ENCODE measurements at places on chromosomes 3 and 15.

- no peak for DNase-seq
Measured at GRCh38 chr3:76827701-76828226, 212.1 kb upstream of the ROBO2 start.

DNA sequence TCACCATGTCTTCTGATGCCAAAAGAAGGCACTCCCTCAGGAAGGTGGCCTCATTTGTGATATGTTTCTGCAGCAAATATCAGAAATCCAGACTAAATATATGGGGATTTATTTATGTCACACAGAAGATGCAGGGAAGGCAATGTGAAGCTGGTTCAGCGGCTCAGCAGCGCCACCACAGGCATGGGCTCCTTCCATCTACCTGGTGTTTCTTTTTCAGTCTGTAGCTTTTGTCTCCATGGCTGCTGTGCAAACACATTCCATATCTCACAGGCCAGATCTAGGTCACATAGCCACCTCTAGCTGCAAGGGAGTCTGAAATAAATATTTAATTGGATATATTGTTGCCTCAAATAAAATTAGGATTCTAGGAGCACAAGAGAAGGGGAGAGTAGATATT, 502.1 kb upstream of the IL12A start:
- DNase-seq = no peak

DNA sequence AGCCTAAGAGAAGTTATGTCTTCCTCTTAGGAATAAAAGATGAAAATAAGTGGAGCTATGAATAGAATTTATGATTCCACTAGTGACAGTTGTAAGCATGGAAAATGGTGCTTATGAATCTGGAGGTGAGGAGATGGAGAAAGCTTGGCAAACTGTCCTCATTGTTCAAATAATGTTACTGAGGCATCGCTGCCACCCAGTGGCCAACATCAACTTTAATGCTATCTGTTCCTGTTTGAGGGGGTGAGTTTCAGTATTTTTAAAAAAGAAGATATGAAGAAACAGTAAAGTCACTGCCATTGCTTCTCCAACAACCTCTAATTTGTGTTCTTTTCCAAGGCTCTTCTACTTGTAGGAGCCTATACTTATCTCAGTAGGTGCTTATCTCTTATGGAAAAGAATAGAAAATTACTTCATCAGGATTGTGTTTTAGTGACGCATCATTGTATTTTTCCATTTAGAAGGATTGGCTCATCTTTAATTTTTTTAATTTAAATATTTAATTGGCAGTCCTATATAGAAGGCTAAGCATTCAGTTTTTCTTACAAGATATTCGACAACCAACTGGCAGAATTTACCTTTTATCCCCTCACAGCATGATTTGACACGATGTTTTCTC, 260.4 kb upstream of the P2RY1 start:
- DNase-seq = no peak

- no peak for DNase-seq
Measured at GRCh38 chr3:134294302-134295280, 43.9 kb upstream of the RYK start.

DNA sequence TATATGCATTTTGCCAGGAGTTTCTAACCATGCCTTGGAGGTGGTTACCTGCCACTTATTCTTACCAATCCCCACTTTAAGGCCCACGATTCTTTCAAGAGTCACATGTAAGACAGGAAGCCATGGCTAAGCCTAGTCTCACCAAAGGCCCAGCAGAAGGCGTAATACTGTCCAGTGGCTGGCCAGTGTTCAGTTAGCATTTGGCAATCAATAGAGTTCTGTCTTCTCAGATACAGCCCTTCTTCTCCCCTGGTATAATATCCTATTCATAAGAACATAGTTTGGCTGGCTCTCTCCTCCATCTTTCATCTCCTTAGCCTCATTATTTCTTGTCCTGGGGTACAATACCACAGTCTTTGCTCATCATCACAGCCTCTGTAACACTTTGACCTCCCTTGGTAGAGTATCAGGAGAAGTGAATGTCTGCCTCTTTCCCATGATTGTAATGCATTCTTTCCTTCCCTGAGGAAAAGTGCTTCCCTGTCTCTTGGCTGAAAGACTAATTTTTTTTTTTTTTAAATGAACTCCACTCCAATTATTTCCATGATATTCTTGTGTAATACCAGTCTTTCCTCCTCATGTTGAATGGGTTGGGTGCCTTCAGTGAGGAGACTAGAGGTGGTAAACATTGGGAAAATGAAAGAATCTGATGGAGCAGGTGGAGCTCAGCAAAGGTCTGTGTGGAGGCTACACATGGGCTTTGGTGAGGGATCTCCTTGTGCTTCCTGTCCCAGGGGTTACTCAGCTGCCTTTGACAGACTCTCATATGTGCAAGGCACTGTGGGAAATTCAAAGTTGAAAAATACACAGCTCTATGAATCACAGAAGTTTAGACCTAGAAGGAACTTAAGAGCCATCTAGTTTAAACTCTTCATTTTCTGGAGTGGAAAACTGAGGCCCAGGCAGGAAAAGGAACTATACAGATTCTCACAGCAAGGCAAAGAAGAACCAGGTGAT, 218.2 kb downstream of the P3H2 start:
- DNase-seq = no peak

GRCh38 chr3:197432384-197433127, 123.2 kb downstream of the BDH1 start:
- no peak for DNase-seq

DNA sequence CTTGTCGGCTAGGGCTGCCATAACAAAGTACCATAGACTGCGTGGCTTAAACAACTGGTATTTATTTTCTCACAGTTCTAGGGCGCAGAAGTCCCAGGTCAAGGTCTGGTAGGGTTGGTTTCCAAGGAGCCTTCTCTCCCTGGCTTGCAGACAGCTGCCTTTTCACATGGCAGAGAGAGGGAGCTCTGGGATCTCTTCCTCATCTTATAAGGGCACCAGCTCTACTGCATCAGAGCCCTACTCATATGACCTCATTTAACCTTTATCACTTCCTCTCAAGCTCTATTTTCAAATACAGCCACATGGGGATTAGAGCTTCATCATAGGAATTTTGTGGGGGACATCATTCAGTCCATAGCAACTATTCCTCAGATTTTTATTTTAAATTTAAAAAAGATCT, 17.6 kb upstream of the PAQR9 start:
- no peak for DNase-seq

GRCh38 chr15:89187986-89188514, 33.3 kb downstream of the RLBP1 start:
- DNase-seq = no peak

DNA sequence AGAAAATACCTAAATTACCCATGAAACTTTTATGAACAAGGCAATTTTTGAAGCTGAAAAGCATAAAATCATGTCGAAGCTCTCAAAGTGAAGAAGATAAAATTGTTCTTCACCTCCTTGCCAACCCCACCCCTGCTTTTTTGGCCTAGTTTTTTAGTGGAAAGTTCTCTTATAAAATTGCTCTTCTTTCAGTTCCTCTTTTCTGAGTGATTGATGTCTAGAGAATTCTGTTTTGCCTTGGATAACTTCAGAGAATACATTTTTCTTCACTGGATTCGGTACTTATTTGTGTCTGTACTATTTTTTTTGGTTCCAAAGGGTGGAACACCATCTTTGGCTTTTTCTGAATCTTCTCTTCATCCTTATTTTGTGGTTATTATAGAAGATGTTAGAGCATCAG, 25.0 kb upstream of the PYDC2 start:
- no peak for DNase-seq

- DNase-seq = no peak
Measured at GRCh38 chr15:29311696-29312095, 42.1 kb upstream of the NSMCE3 start.

DNA sequence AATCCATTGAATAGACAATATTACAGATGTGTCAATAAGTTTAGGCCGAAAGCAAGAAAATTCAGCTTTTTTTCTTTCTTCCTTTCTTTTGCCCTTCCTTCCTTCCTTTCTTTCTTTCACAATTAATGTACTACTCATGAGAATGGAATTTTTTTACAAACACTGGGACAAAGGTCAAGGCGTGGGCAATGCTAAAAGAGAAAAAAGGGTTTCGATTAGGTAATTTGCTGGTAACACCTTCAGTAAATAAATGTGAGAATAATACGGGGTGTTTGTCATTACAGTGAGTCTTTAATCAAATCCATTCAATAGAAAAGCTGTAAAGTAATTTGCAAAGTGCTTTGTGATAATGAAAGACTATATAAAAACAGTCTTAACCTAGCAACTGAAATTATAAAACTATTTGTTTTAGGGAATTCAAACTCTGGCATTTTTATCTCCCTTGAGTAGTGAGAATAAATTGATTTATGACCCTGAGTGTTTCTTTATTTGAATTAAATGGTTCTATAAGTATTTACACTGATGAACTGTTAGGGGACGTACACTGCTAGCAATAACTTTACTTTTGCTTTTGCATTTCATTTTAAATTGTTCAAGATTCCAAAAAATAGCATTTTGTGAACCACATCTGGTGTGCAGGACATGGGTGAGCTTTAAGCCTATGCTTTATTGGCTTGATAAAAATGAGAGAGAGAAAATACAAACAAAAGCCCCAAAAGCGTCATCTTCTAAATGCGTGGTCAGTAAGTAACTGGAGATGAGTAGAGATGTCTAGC, 104.2 kb upstream of the THRB start:
- no peak for DNase-seq

DNA sequence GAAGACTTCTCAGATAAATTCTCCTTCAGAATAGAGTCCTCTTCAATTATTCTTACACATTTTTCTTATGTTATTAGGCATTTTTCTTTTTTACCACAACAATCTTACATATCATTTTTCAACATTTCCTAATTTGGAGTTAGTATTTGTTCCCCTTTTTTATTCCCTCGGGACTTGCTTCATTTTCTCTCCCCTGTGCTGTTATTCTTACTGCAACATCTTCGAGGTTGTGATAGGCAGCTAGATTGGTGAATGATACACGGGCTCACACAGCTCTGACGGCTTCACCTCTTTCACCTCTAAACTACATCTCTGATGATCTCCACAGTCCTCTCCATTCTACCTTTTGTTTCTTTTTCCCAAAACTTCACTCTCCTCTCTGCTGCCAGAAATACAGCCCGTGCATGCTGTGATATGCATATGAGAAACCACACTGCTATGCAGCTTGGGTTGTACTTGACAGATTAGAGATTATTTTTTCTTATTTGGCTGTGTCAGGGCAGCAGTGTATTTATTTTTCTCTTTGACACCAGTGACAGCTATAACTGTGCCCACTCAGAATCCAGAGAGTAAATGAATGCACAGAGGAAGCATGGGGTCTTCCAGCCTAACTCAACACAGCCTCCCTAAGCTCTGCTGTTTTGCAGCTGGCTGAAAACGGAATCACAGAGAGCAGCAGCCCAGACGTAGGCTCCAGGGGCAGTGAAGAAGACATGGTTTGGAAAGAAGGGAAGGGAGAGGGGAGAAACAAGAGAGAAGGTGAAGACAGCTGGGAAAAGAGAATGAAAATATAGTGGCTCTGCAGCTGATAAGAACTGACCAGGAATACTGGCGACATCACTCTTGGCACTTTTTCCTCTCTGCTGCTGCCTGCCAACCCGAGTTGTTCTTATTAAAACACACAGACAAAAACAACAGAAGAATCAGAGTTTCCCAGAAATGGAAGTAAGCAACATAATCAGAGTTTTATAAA, 61.8 kb downstream of the SLC9A9 start:
- no peak for DNase-seq
